ENCODE measurements at places on chromosomes 7 and 10.

DNA sequence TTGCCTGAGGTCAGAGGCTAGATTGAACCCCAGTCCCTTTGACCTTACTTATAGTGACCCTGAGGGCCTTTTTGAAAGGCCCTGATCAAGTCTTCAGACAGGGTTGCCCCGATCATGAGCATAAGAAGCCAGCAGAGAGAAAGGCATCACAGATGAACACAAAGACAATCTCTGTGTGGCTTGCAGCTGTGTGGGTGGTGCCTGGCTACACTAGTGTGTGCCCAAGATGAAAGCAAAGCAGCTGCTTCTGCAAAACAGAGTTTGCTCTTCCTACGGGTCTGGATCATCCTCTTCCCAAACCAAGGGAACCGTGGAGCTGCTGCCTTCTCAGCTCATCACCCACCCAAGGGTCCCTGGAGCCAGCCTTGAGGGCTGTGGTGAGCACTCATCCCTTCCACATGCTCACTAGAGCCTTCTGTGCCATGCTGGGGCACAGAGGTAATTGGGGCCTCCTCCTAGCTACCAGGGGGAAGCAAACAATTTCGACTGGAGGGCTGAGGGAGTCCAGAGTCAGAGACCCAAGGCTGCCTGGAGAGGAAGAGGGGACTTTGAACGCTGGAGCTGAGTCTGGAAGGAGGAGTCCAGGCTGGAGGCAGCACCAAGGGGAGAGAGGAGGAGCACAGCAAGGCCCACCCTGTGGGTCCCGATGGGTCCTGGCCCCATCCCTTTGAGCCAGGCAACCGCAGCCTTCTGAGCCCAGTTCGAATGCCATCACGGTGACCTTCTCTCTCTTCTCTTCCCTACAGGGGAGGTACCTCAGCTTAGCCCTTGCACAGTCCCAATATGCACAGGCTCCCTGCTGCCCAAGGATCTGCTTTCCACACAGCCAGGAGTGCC, 42.3 kb downstream of the ANTXRL start:
- no peak for DNase-seq

GRCh38 chr10:28503114-28503513, 29.8 kb upstream of the WAC start:
- DNase-seq = no peak

GRCh38 chr7:50817561-50817960, 34.9 kb upstream of the GRB10 start:
- DNase-seq = no peak

DNA sequence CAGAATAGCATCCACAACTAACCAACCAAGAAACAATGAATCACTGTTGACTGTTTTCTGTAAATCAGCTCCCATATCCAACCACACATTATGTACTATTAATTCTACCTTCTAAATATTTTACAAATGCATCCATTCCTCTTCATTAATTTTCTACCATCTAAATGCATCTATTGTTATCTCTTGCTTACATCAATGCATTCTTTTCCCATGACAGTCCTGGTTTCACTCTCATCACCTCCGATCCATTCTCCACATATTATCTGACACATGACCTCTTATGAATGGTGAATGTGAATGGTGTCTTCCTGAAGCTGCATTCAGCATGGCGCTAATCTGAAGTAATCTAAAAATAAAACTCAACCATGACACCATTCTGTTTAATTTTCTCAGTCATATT, 153.8 kb upstream of the CALCR start:
- no peak for DNase-seq

DNA sequence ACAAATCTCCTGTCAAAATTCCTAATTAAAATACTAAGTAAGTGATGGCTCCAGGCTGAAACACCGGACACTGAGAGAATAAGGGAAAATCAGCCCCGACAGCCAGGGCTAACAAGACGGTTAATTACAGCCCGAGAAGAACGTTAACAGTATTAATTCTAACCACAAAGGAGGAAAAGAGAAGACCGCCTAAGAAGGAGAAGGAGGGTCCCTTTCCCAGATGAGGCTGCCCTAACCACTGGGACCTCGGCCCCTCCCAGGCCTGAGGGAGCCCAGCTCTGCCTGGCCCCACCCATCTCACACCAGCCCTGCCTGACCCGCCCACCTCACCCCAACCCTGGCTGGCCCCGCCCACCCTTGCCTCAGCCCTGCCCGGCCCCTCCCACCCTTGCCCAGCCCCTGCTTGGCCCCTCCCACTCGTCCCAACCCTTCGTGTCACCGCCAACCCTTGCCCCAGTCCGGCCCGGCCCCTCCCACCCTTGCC, 51.3 kb downstream of the PWWP2B start:
- DNase-seq = no peak

DNA sequence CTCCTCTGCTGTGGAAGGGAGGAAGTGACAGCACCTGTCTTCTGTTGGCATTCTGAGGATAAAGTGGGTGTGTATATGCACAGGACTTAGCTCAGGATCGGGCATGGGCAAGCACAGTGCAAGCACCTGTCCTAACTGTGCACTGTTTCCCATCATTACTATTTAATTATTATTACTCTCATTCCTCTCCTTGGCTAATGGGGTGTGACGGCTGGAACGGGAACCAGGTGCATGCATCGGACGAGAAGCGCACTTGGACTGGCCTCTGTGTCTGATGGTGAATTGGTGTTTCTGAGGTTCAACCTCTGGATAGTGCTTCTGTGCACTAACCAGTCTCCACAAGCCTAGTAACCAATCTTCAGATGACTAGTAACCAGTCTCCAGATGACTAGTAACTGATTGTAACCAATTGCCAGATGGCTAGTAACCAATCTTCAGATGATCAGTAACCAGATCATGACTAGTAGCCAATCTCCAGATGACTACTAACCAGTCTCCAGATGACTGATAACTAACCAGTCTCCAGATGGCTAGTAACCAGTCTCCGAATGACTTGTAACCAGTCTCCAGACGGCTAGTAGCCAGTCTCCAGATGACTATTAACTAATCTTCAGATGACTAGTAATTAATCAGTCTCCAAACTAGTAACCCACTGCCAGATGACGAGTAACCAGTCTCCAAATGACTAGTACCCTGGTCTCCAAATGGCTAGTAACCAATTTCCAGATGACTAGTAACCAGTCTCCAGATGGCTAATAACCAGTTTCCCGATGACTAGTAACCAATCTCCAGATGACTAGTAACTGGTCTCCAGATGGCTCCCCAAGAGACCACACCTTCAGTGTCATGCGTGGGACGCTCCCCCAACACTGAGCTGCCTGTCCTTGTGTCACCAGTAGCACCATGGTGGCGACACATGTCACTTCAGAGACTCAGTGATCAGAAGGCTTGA, 85.8 kb downstream of the PAXIP1 start:
- DNase-seq = no peak

GRCh38 chr7:48708635-48709034, 215.7 kb upstream of the CDC14C start:
- DNase-seq = no peak

GRCh38 chr10:83908506-83908905, 230.8 kb upstream of the GHITM start:
- peak; percentile 48 for DNase-seq

DNA sequence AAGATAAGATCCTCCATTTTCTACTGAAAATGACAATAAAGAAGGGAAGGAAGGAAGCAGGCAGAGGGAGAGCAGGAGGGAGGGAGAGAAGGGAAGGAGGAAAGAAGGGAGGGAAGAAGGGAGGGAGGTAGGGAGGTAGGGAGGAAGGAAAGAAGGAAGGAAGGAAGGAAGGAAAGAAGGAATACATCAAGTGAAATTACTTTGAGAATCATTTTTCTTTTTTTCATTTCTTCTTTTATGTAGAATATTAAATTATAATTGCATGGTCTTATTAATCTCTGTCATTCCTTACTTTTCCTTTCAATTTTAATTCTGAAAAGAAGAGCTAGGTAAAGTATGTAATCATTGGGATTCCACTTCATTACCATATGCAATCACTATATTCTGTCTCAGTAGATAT, 97.8 kb downstream of the PLXDC2 start:
- DNase-seq = no peak

GRCh38 chr7:151520419-151521261, 945 bp upstream of the RHEB start:
- peak; percentile 61 for DNase-seq

Data from NCI-H748 treated with DMSO at 0.1 percent for 48 hours (cell line).